Hematopoietic multipotent progenitor cell treated with erythropoietin and hydrocortisone succinate and interleukin-3 and kit ligand, for 6 days (in vitro differentiated cells): ENCODE measurements at places on chromosomes 1 and 21.

DNA sequence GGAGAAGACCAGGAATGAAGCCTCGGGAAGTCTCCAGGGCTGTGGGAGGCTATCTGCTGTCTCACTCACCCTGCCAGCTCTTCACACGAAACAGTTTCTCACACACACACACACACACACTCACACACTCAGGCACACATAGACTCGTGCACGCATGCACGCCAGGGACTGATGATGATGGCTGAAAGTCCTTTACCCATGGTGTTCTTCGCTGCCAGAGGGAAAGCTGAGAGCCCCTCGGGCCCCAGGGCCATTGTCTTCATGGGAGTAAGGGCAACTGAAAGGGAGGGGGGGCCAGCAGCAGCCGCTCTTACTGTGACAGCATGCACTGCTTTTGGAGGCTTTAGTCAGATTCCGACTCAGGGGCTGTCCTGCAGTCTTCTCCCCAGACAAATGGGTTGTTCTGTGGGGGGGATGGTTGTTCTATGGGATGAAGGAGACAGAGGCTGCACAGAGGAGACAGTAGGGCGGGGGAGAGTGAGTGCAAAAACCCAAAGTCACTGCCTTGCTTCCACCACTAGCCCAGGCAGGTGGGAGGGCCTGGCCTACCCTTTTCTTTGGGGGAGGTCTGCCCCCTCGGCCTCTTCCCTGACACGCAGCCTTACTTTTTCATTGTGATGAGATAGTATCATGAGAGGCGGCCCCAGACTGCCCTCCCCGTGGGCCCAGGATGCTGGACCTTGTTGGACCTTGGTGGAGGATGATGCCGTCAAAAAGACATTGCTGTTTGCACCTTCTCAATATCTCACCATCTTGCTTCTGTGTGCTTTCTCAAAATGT, 29.0 kb downstream of the STUM start:
- DNase-seq: no peak

DNA sequence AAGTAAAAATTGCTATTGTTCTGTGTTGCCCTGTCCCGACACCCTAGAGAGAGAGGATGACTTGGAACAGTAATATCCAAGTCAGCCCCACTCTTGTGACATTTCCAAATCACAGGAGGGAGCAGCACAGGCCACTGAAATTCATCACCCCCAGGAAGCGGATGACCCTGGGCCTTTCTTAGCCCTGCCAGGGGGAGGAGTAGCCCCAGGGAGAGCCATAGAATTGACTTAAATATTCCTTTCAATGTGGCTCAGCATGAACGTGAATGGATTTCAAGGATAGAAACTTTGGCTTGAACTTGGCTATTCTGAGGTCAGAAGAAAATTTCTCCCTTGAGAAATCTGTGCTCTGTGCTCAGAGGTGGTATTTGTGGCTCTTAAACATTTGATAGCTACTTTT, 80.6 kb downstream of the CENPF start:
- DNase-seq: no peak

DNA sequence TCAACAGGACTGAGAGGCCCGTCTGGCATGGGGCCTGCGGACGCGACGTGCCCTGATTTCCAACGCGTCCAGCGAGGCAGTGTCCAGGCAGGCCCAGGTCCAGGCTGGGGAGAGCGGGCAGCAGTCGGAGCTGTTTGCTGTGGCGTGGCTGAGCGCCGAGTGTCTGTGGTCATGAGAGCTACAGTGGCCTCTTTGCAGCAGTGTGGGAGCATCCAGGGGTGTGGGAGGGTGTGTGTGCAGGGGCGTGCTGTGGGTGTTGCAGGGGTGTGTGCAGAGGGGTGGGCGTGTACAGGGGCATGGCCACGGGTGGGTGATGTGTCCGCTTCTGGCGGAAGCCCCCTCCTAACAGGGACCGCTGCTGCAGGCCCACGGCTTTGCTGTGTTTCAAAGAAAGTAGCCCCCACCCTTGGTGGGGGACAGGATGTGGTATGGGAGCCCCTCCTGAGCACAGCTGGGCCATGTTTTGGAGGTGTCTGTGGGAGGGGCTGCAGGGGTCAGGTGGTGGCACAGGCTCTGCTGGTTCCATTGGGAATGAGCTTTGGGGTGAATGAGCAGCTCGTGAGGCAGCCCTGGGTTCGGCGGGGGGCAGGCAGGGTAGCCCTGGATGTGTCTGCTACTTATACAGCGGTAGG, 17.7 kb downstream of the PLCH2 start:
- DNase-seq: no peak

GRCh38 chr21:46029186-46029924, 47.8 kb downstream of the COL6A1 start:
- no peak for DNase-seq

DNA sequence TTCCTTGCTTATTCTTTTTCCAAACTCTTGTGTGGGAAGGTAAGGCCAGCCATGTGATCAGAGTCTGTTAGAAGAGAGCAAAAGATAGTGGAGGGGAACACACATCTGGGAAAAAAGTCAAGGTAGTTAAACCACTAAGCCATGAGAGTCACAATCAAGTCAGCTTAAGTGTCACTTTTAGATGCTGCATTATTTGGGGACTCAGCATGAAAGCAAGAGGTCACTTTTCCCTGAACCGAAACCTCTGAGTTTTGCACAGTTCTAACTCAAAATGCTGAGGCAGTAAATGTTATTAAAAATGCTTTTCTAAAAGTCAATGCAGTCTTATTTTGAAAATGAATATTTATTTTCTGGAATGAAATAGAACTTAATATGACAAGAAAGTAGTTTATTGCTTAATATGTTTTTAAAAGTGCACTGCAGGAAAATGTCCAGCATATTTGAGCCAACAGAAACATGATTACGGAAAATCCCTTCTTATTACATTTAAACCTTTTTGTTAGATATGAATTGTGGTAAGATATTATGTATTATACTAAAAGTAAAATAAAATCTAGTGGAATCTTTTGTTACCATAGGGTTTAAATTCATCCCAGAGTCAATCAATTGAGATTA, 69.3 kb downstream of the RBM11 start:
- DNase-seq: no peak

DNA sequence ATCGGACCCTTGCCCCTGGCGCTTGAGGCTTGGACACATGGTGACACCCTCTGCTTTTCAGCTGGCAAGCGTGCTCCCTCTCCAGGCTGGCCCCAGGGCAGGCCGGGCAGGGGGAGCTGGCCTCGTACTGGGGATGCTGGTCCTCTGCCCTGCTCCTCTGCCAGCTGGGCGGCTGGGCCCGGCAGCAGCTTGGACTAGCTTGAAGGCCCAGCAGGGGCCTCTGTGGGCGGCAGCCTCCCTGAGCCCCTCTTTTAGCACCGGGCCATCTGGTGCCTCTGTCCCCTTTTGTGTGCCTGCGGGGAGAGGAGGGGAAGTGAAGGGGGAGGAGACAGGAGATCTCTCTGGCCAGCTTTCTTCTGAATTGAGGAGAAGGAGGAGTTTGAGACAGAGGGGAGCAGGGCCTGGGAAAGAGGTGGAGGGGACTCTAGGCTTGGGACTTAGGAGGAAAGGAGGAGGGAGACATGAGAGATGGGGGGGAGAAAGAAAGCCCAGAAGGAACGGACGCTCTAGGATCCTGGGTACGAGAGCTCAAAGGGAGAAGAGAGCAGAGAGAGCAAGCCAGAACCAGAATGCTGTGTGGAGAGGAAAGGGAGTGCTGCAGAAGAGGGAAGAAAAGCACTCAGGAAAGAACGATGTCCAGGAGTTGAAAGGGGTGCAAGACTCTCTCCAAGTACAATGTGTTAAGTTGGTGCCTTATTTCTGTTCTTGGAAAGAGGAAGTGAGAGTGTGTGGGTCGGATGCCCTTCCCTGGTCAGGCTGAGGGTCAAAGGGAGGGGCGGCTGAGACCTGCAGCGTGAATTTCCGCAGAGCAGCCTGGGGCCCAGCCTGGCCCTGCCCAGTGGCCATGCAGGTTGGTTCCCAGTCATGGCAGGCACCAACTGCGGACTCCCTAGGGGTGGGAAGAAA, 40.3 kb downstream of the IER5 start:
- DNase-seq: peak; percentile 67

DNA sequence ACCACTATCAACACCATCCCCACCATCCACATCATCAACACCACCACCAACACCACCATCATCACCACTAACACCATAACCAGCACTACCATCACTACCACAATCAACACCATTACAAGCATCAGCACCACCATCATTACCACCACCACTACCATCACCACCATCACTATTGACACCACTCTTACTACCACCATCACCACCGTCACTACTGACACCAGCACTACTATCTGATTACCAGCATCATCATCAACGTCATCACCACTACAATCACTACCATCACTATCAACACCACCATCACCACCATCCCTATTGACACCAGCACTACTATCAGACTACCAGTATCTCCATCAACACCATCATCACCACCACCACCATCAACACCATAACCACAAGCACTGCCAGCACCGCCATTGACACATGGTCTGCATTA, 106.1 kb upstream of the RUNX3 start:
- DNase-seq: no peak

DNA sequence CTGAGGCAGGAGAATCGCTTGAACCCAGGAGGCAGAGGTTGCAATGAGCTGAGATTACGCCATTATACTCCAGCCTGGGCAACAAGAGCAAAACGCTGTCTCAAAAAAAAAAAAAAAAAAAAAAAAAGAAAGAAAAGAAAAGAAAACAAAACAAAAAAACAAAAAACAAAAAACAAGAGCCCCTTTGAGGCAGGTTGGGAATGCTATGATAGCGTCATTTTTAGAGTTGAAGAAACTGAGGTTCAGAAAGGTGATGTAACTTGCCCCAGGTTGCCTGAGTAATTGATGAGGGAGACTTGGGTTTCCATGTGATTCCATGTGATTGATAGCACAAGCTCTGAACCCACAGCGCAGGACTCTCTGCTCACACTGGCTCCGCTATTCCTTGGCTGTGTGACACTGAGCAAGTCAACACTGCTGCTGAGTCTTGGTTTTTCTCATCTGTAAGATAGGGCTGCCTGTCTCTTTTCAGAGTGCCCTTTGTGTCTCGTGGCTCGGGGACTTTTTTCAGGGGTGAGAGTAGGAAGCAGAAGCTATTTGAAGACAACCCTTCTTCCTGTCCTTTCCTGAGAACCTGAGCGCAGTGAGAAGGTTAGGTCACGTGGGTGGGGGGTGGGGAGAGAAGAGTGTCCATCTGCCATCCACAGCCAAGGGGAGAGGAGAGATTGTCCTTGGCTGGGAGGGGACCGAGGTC, 2.5 kb downstream of the CNR2 start:
- DNase-seq: no peak

- DNase-seq: no peak
These were observed 7.0 kb downstream of the COL9A2 start for GRCh38 chr1:40310129-40310461.

DNA sequence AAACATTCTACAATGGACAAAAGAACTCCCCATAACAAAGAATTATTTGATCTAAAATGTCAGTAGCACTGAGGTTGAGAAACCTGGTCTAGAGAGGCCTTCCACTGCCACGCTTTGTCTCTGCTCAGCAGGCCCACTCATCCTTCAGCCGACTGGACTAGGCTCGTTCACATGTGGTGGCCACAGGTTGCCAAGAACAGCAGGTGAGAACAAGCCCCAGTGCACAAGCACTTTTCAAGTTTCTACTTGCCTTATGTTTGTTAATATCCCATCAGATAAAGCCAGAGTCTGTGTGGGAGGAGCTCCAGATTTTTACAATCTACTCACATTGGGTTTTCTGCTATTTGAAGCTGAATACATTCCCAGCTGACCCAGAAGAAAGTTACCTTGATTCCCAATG, 9.1 kb upstream of the EFHD2 start:
- DNase-seq: no peak

DNA sequence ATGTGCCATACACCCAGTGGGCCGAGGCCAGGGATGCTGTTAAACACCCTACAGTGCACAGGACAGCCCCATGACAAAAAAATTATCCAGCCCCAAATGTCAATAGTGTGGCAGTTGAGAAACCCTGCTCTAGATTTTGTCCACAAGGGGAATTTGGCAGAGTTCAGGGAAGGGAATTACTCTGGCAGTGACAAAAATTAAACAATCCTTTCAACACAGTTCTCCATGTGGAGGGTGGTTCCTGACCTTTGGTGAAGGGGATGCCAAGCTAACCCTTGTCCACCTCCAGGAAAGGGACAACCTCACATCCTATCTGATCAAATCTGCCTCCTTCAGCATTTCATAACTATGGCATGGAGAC, 28.4 kb upstream of the CD84 start:
- DNase-seq: no peak

DNA sequence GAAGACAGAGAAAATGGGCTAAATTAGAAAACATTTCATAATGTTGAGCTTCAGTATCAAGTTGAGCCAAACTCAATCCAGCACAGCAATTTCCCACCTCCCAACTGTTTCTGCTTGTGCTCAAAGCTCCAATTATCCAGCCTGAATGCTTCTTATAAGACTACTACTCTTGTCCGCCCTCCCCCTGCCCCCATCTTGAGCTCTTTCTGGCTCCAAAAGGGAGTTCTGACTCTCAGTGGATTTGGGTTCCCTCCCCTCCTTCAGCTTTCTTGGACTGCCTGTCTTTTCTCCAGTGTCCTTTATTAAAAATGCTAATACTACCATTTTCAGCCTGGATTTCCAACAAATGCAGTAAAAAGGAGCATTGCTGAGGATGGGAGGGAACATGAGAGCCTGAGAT, 174.8 kb downstream of the ASTN1 start:
- DNase-seq: no peak

DNA sequence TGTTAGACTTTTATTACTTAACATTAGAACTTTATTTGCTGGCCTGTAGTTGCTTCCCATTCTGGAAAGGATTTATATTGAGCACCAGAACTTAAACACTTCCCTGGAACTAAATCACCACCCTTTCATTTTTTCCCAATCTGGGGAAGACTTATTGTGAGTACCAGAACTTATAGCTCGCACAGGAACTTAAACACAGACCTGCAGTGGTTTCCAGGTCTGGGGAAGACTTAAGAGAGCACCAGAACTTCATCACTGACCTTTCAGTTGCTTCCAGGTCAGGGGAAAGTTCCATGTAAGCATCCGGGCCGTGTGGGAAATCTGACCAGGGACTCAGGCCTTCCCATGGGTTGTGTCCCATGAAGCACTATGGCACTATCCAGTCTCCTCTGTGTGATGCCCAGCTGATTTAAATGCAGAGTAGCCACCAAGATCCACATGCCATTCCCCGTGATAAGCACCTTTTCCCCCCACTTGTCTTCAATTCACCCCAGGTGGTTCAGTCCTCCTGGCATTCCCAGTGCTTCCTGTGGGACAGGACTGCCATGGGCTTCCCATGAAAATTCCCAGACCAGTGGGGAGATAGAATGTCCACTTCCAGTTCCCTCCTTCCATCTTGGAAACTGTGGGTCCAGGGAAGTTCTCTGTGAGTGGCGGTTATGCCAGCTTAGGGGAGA, 48.9 kb downstream of the C4BPA start:
- no peak for DNase-seq
